ENCODE measurements at places on chromosomes 6 and 20. TPM values are rescaled to one million over a fixed set of nuclear protein-coding genes. Genes with fewer than 3 reads are reported as not detected.

The ADGRF5 gene
- total RNA-seq: not detected

The LY86 gene
- total RNA-seq: not detected

The BPIFB2 gene
- total RNA-seq: not detected

The FAM217A gene
- not detected for total RNA-seq

The FILIP1 gene
- 0.06 TPM for total RNA-seq

Measured in CD8-positive, alpha-beta T cell (primary cell).